GM23338 (cell line): ENCODE measurements at places on chromosomes 7 and 10. TPM values are rescaled to one million over a fixed set of nuclear protein-coding genes. Genes with fewer than 3 reads are reported as not detected.

- no peak for DNase-seq
Measured at GRCh38 chr10:5830629-5831445, 17.6 kb upstream of the GDI2 start.

GRCh38 chr10:95758351-95759025 is 2.5 kb downstream of the ENTPD1 start:
- DNase-seq, result no peak

- no peak for DNase-seq
Measured at GRCh38 chr7:149093228-149093627, 2.7 kb upstream of the ZNF786 start.

GRCh38 chr10:71434760-71435394 is 38.2 kb downstream of the CDH23 start:
- DNase-seq, result no peak

DNA sequence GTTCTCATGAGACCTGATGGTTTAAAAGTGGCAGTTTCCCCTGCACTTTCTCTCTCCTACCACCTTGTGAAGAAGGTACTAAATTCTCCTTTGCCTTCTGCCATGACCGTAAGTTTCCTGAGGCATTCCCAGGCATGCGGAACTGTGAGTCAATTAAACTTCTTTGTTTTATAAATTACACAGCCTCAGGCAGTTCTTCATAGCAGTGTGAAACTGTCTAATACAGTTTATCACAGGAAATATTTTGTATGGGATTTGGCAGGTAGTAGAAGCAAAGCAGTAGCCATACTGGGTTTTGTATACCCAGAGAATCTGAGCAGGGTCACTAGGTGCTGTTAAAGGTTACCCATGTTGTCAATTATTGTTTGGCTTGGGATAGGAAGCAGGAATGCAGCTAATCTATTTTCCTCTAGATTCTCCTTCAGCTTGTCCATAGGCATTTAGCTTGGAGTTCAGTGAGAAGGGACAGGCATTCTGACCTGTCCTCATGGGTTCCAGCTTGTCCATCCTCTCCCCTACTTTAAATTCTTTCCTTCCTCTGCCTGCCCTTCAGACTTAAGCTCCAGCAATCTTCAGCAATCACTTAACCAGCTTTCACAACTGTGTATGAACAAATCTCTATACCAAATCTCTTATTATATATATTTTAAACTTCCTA is 186.7 kb downstream of the PCLO start:
- peak; percentile 3 for DNase-seq

DNA sequence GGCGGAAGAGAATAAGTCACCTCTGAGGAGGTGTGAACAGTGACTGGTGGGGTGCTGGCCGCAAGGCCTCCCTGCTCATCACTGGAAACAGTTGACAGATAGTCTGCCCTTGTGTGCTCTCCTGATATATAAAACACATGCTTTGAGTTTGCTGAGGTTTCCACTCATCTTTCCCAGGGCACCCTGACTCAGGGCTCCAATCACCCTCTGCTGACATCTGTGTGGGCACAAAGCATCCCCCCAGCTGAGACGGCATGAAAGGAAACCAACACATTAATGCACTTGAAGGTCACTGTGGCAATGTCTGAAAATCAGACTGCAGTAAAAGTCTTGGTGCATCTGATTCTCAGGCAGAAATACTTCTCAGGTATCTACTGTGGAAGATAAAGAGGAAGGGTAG is 49.8 kb downstream of the EPDR1 start:
- no peak for DNase-seq

DNA sequence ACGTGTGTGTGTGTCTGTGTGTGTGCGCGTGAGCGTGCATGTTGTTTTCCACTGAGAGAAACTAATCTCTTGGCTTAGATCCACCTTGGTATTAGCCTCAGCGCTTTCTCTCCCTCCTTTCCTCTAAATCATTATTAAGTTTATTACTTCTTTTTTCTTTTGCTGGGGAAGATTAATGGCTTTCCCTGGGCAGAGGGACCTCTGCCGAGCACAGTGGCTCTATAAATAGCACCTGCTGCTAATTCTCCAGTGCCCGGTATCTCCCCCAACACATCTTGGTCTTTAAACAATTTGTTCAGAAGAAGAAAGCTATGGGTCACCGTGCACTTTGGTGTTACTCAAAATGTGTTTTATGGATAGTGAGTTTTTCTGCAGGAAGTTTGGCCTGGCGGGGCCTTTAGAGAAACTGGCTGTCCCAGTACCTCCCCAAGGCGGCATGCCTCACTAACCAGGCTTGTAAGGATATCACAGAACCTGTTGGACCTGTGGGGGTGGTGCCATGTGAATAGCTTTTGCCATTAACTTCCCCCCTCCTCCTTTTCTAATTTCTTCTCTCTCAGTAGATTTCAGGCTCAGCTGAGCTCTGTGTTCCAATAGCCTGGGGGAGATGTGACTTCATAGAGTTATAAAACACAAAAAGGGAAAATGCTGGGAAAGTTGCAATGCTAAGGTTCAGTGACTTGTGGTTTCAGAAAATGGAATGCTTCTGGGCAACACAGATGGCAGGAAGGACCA is 70.1 kb upstream of the RAB11FIP2 start:
- DNase-seq, result no peak

DNA sequence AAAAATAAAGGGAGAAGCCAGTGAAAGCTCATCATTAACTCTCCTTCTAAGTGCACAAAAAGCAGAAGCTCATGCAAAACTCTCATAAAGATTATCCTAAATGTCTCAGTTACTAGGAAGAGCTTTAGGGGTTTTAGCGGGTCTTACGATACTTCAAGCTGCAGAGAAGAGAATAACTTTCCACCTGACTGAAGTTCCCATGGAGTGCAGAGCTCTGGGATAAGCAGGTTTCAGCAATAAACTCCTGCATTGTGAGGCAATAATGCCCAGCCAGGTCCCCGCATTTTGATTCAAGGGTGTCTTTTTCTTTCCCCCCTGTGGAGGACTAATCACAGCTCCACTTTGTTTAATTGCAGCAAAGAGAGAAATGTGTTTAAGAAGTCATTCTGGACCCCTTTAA is 241.9 kb upstream of the SP8 start:
- DNase-seq, result peak; percentile 27

DNA sequence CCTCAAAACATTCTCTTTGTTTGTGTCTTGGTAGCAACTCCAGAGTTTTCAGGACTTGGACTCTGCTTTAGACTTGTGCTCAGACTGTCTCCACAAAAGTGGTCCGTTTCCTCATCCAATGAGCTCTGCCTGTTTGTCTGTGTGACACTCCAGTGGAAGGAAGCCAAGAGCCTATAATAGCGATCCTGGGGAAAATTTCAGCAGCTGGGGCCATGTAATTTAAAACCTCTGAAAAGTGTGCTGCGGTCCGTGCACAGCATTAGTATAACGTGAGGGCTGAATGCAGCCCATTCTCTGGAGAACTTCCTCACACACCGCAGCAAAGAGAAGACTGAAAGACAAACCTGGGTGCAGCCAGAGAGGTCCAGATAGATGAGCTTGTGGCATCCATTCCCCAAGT is at the start of gene LRRC17:
Gene LRRC17 (plus strand): TSS at position 259 of the 400 bp plus-strand sequence. CDS start 20,914 bp downstream, outside the sequence.
- peak; percentile 23 for DNase-seq

DNA sequence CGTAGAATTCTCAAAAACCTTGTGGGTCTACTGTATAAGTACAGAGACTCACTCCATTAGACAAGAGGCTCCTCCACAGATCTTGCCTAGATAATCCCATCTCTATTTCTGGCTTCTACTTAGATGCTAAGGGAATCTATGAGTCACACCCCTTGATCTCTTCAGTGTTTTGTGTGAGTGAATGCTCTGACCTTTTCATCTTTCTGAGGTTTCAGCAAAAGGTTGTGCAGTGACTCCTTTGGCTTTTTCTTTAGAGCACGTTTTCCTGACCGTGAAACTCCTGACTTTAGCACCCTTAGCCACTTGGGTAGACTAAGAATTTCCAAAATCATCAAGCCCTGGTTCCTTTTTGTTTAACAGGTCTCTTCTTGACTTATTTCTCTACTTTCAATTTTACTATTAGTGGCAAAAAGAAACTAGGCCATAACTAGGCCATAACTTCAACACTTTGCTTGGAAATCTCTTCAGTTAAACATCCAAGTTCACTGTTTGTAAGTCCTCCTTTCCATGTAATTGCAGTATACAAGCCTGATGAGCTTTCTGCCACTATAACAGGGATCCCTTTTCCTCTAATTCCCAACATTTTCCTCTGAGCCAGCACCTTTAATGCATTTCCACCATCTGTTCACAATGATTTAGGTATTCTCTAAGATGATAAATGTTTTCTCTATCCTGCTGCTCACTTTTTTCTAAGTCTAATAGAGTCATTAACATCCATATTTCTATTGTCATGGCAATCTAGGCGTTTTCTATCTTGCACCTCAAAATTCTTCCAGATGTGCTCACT is 19.4 kb downstream of the COPG2 start:
- no peak for DNase-seq

DNA sequence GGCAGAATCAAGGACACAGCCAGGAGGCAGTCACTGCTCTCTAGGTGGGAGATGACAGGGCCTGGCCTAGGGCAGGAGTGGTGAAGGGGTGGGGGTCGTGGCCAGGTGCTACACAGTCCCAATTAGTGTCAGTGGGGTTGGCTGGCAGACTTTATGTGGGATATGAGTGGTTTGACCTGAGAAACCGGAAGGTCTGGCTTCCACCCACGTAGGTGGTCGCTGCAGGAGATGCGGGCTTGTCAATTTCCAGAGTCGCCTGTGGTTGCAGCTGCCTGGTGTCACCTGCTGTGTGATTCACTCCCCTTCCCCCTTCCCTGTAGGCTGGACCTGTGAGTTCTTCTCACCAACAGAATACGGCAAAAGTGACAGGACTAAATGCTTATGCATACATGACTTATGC is 124.3 kb downstream of the KLF6 start:
- no peak for DNase-seq

- no peak for DNase-seq
Measured at GRCh38 chr10:78851647-78852046, 217.1 kb upstream of the ZMIZ1 start.

- DNase-seq, result no peak
Measured at GRCh38 chr10:119292968-119293760, 85.8 kb downstream of the GRK5 start.

DNA sequence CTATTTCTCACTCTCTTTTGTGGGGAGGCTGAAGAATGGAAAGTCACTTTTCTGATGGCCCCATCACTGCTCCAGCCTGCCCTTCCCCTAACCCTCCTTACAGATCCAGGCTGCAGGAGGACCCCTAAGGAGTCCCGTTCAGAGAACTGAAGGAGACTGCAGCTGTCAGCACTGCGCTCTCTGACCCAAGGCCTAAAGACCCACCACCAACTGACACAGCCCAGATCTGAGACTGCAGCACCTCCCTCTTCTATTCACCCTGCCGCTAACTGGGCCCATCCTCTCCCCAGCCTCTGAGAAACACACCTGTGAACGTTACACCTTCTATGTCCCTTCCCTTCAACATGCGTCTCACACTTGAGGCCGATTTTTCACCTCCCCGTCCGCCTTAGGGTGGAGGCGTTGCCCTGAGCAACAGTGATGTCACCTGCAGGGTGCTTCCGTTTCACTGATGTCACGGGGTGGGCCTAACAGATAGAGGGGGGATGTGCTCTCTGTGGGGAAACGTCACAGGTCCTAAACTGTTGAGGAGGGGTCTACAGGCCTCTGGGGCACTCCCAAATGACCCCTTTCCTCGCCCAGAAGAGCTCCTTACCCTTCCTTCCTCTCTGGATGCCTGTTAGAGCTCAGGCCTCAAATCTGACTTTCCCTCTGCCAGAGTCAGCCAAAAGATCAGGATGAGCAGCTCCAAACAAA is 5.1 kb downstream of the ITPRIP start:
- DNase-seq, result peak; percentile 39

GRCh38 chr10:89382757-89383156 is 4.9 kb downstream of the IFIT1B start:
- DNase-seq, result no peak

DNA sequence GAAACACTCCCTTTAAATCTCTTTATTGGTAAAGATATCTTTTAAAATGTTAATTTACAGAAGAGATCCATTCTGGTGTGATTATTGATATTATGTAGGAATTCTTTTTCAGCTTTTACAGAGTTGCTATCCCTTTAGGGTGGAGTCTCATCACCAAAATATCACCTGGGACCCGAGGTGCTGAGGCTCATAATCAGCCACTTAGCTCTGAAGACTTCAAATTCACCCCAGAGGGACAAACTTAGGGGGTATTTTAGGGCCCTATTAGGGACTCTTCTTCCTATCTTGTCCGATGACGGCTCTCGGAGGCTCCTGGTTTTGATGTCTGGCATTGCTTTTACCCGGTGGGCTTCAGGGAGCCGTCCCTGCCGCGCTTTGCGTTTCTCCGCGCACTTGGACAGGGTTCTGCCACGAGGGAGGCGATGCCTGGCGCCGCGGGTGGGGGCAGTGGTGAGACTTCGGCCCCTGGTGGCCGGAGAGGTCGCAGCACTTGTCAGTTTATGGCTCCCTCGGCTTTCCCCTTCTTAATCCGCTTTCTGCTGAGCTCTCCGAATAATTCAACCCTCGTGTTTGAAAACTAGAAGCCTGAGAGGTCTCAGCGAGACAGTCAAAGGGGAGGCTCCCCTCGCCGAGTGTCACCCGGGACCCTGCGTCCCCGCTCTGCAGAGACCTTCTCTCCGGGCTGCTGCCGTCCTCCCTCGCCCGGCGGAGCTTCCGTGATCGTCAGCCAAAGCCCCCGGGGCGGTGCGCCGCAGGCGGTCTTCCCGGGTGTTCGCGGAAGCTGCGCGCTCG is 27.8 kb downstream of the RBM20 start:
- DNase-seq, result peak; percentile 88

DNA sequence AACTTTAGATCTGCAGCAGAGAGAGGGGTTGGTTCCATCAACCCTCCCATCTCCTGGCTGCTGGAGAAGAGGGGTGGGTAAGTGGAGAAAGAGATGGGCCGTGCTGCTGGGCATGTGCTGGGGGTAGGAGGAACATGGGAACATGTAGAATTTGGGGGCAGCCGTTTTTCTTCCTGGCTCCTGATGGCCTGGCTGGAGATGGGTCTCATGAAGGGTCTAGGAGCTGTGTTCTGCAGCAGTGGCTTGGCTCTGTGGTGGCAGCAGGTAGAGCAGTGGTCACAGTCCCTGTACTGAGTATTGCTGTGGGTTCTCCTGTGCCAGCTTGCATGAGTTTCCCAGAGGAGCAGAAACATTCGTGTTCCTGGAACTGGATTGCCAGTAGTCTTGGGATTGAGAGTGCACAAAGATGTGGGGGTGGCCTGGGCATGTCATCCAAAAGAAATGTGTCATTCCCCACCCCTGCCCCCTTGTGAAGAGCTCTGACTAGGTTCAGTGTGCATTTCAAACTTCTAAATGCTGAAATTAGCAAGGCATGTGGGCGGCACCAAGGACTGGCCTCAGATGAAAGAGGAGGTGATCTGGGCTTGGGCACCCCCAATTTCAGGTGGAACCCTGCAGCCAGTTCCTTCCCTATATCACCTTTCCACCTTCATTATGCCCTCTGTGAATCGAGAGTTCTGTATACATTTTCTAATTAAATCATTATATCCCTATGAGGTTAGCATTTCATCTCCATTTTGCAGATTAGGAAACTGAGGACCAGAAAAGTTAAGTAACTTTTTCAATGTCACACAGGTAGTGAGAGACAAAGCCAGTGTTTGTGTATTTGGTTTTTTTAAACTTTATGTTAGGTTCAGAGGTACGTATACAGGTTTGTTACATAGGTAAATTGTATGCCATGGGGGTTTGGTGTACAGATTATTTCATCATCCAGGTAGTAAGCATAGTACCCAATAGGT is 2.1 kb downstream of the CHST3 start:
- no peak for DNase-seq

Gene ANXA8
- total RNA-seq, result not detected in 2 replicates

Gene CDC123
- total RNA-seq, result 158 and 175 TPM in 2 replicates

Gene ACTL6B
- 0.69 TPM in 1 of 2 replicates, not detected in the other for total RNA-seq

Gene DKK1
- not detected in 2 replicates for total RNA-seq

Gene SOSTDC1
- total RNA-seq, result 0.70 and 0.76 TPM in 2 replicates

Gene GRID1
- total RNA-seq, result 0.14 and 0.82 TPM in 2 replicates

Gene C7orf57
- 0.42 and 1.6 TPM in 2 replicates for total RNA-seq

Gene GPRIN2
- 24.4 and 28.5 TPM in 2 replicates for total RNA-seq
